ENCODE measurements at places on chromosomes 7 and 10.

DNA sequence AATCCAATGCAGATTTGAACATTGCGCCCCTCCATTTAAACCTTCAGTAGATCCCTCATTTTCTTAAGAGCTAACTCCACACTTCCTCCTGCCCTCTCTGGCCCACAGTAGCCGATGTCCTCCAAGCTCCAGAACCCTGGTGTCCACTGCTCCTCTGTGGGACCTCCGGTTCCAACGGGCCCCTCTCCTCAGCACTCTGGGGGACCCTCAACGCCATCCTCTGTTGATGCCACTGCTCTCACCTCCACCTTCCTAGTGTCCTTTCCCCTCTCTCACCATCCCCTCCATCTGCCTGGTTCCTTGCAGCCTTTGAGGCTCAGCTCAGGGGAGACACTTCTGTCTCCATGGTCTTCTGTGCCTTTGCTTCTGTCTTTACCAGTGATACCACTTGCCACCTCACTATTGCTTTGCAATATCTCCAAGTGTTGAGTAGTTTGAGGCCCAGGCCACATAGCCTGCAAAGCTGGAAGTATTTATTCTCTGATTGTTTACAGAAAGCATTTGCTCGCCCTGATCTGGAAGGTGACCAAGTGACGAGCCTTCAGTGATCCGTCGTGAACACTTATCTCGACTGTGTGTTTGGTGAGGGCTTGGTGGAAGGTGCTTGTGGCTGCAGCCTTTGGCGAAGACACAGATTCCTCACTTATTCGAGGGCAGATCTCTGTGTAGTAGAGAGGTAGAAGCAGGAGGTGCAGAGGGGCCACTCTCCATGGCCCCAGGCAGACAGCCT lies 104.8 kb upstream of the SHH start:
- no peak for DNase-seq

DNA sequence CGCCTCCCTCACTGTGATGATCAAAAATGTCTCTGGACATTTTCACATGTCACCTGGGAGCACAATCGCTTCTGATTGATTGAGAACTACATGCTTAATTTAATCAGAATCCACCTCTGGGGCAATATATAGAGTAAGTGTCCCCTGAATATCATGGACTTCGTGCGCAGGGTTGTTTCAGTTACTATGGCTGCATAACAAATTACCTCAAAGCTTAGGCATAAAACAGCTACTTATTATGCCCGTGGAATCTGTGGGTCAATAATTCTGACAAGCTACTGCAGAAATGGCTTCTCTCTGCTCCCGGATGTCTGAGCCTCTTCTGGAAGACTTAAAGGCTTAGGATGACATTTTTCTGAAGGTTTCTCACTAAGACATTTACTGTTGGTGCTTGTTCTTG lies 334.4 kb downstream of the GPR158 start:
- no peak for DNase-seq

GRCh38 chr7:7119729-7120128 lies 62.6 kb upstream of the C1GALT1 start:
- DNase-seq: no peak

DNA sequence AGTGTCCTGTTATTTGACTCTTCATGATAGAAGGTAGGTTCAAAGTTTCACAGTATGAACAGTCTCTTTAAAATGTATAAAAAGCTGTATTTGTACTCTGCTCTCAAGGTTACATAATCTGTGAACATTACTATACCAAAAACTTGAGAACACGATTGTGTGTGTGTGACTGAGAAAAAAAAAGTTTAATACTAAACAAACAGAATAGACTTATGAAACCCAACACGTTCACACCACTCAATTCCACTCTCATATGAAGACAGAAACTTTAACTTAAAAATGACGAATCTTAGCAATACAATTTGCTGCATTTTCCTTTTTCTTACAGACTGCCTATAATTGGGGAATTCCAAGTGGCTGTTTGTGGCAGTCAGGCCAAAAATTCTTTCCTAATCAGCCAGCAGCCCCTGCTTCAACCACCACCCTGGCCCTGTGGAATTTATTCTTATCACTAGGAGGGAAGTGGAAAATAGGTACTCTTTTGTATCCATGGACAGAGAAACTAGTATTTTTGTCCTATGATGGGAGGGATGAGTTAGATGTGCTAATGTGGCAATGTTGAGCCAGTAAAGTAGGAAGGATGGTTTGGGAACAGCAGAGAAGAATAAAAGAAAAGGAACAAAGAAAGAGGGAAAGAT lies 42.8 kb downstream of the MINDY3 start:
- DNase-seq: no peak

DNA sequence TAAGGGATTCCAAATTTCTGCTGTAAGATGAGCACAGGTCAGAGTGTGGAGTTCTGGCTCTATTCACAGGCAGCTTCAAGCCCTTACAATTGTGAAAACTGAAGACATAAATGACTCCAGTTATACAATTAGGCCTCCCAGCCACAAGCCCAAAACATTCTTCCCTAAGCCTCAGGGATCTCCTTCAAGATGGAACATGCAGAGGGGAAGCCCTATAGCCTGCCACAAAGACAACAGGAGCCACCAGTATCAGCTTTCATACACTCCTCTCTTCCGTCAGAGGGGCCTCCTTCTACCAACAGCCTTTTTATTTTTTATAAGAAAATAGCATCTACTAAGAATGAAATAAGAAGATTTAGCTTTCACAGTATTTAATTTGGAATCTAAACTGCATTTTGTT lies 46.5 kb downstream of the DLD start:
- no peak for DNase-seq

DNA sequence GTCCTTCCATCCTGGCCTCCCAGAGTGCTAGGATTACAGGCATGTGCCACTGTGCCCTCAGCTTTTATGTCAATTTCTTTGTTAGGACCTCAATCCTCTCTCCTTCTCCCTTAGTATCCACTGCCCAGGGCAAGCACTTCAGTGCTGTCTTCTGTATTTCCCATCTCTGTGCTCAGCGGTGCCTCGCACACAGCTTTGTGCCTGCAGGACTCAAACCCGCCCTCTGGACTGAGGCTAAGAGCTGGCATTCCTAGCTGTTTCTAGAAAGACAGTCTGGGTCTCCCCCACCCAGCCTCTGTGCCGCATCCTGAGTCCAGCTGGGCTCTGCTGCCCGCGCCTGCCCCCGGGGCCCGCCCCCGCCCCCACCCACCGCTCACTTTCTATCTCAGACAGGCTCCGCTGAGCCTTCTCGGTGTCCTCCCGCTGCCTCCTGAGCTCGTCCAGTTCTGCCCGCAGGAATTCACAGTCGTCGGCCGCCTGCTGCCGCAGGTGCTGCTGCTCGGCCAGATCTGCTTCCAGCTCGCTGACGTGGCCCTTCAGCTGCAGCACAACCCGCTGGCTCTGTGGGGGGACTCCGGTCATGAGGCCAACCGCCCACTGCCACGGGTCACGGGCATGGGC lies 67.3 kb downstream of the SPDYE5 start:
- no peak for DNase-seq

DNA sequence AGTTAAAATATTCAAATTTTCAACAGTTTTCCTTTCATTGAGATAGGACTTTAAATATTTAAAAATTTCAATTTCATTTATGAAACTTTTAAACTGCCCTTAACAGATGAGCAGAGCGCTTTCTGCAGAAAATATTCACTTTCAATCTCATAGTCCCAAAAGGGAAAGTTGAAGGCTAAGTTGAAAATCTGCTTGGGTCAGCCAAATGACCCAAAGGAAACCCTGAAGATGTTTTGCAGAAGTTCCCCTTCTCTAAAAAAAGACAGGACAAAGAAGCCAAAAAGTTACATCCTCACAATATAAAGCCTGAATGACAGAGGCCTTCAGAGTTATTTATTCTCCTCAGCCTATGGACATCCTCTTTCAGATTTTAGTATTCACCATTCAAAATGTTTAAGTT lies 17.6 kb upstream of the SCIN start:
- no peak for DNase-seq

DNA sequence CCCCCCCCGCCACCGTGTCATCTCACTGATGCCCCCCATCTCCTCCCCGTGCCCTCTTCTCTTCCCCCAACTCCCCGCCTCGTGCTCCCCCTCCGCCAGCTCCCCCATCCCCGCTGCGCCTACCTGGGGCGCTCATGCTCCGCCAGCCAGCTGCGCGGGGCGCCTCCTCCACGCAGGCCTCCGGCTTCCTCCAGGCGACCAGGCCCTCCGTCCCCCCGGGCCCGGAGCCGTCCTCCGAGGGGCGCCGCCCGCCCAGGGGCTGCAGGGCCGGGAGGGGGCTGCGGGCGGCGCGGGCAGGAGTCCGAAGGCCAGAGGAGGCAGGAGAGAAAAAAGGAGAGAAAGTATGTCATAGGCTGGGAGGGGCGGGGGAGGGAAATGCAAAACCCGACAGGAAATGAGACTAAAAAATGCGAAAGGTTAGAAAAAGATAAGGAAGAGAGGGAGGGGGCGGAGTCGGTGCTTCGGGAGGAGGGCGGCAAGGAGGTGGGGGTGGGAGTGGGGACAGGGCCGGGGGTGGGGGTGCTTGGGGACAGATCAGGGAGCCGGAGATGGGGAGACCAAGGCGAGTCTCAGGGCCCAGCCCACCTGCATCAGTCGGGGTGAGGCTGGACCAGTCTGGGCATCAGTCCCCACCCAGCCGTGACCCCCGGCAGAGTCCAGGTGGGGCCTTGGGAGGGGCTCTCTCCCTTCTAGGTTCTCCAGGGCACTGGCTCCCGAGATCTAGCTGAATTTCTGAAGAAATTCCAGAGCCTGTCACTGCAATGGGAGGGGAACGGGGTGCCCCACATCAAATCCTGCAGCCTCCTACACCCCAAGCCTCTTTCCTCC lies at the start of gene CARD11:
Gene CARD11 (minus strand): TSS at position 324 of the 828 bp plus-strand sequence. CDS start 85,361 bp downstream, outside the sequence.
- peak; percentile 77 for DNase-seq

GRCh38 chr10:63633677-63634487 lies 112.7 kb downstream of the REEP3 start:
- peak; percentile 18 for DNase-seq

DNA sequence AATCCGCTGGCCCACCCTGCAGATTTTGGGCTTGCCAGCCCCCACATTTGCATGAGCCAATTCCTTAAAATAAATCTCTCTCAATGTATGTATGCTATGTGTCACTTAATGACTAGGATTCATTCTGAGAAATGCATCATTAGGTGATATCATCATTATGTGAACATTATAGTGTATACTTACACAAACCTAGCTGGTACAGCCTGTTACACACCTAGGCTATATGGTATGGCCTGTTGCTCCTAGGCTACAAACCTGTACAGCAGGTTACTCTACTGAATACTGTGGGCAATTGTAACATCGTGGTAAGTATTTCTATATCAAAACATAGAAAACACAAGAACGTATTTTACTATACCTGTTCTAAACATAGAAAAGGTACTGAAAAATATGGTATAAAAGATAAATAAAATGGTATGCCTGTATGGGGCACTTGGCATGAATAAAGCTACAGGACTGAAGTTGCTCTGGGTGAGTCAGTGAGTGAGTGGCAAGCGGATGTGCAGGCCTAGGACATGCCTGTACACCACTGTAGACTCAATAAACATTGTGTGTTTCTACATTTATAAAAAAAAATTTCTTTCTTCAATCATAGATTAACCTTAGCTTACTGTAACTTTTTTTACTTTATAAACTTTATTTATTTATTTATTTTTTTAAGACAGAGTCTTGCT lies 135.9 kb downstream of the ABCA13 start:
- no peak for DNase-seq

- no peak for DNase-seq
These were observed 55.9 kb downstream of the PDIA4 start for GRCh38 chr7:148972375-148972774.

GRCh38 chr7:156943091-156944041 lies 6.1 kb upstream of the NOM1 start:
- DNase-seq: no peak

DNA sequence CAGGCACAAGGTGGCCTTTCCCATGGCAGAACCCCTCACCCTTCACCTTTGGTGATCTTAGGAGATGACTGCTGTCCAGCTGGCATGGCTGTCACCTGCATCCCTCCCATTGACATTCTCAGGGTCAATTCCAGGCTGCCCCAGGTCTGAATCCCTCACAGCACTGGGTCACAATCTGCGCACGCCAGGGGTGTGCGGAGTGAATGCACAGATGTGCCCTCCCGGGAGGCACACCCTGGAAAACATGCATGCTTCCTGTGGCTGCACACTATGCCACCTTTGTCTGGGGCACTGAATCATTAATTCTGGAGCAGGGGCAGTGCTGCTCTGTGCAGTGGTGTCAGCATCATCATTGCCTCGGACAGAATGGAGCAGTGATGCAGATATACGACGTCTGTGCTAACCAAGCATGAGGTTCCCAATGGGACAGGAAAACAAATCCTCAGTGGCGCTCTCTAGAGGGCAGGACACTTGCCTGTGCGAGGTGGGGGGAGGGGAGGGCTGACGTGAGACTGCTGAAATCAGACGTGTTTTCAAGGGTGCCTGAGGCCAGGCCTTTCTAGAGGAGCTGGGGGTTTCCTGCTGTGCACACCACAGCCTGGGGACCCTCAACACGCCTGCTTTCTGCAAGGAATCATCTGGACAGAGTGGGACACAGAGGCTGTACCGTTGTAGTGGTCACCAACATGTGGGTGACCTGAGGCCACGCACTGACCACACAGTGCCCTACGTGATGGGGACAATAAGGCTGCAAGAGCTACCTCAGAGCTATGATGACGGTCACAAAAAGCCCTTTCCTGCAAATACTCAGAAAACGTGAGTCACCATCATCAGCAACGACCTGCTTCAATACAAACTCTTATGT lies 77.9 kb downstream of the HIPK2 start:
- no peak for DNase-seq

GRCh38 chr7:51123322-51124019 lies 193.1 kb downstream of the COBL start:
- DNase-seq: no peak

DNA sequence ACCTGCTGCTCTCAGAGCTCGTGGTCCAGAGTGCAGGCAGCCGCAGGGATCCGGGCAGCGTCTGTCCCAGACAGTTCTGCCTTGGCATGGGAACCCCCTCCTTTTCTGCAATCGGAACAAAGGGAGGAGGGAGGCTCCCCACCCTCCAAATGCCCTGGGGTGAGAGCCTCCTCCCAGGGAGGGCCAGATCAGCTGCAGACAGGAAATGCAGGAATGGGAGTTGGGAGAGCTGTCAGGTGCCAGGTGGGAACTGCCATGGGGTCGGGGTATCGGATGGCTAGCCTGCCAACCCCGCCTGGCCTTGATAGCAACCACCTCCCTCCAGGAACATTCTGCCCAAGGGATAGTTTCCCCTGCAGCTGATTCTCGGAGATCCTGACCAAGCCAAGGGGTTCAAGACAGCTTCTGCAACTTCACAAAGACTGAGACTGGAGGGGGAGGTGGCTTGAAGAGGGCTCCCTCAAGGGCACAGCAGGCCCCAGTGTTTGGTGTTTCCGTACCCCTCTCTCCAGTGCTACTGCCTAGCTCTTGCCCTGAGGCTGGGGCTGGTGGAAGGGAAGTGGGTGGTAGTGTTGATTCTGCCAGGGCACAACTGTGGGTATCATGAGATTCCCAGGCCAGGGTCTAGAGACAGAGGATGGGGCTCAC lies at the start of gene CALML5:
Gene CALML5 (minus strand): TSS at position 78 of the 648 bp plus-strand sequence. CDS start 132 bp downstream, outside the sequence.
- DNase-seq: no peak

DNA sequence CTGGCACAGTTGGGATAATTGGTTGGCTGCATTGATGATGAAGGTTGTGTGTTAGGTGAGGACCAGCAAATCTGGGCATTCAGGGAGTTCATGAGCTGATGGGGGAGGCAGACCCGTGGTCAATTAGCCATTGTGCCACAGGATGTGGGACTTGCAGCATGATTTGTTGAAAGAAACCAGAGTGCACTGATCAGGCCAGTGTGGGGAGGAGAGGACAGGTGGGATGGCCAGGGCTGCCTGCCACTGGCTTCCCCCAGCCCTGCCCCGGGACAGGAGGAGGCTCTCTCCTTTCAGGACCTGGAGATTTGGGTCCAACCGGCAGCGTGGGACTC lies 4.3 kb downstream of the CLIP2 start:
- no peak for DNase-seq
